AG08395 (cell line): ENCODE measurements at places on chromosomes 2 and 18.
A peak's percentile ranks its signal among the peaks of the same experiment; 100 is the strongest.

DNA sequence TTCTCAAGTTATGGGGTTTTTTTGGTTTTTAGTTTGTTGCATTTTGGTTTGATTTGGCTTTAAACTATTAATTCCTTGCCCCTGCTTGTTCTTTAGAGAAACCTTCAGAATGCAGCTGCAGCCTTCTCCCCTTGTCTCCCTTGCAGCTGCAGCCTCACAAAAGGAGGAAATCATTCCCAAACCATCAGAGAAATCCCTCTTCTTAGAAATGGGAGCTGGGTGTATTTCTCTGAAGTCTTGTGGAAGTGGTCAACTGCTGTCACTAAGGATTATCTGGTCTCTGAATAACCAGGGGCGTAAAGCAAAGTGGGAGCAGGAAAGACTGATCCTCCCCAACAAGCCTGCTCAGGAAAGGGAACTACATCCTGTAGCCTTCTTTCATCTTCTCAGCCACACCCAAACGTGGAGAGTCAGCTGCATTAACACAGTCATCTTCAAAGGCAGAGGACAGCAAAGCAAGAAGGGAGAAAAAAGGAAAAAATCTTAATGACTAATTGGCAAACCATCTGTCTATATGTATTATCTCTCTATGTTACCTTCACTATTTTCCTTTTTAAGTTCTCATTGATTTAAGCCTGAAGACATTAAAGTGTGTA, 1834.1 kb upstream of the PIK3C3 start:
- no peak for DNase-seq

DNA sequence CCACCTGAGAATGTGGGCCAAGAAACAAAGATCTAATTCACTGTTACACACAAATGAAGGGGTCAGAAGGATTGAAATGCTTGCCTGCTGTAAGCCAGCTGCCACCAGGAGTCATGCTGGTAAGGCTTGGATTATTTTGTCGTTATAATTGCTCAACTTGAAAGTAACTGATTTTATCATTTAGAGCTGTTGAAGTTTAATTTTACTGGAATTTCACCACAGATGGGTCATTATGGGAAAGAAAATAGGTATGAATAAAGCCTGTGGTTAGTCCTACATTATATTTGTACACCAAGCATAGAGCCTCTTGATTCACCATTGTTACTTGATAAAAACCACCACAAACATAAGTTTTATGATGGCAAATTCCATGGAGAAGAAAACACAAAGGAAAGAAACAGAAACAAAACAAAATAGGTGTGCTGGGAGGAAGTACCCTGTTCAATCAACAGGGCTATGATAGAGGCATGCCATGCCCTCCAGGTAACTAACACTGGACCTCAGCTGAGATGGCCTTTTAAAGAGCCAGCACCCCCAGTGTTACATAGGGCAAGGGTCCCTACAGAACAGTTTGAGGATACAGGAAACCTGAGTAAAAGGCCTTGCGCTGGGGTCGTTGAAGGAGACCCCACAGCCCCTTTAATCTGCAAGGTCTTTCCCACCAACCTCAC, 3.0 kb downstream of the CLEC4F start:
- no peak for DNase-seq

DNA sequence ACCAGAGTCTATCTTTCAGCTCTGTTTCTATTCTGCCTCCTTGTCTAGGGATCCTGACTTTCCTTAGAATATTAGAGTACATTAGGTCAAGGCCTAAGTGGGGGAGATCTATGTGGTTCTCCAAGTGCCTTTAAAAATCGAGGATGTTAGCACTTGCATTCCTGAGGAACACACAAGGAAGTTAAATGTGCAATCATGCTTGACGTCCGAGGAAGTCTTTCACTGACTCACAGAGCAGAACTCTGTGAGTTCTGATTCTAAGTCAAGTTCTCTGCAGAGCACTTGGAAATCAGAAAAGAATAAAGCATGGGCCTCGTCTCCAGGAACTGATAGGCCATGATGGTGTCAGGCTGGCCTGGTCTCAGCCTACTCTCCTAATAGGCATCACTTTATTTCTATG, 17.2 kb downstream of the FHOD3 start:
- DNase-seq = peak; percentile 60

DNA sequence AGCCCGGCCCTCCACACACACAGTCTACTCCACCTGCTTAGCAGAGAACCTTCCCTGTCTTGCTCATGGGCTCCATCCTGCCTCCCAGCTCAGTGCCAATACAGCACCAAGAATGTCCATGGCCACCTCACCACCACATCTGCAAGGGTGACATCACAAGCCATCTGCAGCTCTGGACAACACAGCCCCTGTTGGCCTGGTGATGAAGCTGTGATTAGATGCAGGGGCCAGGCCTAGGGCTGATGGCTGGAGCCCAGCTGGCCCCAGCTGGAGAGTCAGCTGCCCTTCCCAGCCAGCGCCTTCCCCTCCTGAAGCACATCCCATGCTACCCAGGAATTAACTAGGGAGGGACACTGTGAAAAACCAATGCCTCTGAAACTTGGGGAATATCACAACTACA, 91.1 kb downstream of the TTC32 start:
- DNase-seq = no peak

DNA sequence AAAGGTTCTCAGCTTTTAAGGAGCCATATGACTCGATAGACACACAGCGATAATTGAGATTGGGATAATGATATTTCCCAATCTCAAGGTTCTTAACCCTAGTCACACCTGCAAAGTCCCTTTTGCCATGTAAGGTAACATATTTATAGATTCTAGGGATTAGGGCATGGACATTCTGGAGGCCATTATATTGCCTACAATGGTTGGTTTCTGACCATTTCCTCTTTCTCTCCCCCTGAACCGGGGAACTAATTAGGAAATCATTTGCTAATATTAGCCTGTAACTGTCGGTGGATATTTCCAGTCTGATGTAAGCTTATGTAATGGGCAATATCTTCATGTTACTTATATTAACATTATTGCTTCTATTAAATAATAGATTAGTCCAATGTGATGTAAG, 40.8 kb upstream of the ARHGAP15 start:
- DNase-seq = no peak

- no peak for DNase-seq
These were observed 20.2 kb downstream of the DRC1 start for GRCh38 chr2:26421961-26422360.

GRCh38 chr2:200603972-200604371, 18.2 kb downstream of the AOX1 start:
- peak; percentile 52 for DNase-seq

- no peak for DNase-seq
These were observed 756.7 kb downstream of the SOCS6 start for GRCh38 chr18:71045331-71046065.

DNA sequence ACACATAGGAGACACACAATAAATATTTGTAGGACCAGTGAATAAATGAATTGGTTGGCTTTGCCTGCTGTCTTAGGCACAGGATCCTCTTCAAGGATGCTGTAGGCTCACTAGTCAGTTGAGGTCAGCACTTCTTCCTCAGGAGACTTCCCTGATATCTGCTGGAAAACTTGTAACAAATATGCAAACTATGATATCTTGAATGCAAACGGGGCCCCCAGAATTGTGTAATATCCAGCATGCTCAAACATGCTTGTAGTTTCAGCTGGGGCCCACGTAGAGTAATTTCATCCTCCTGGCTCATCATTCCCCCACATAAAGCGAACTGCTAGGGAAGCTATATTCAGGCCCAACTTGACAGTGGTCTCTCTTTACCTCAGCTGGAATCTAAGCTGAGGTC, 43.6 kb downstream of the POLE4 start:
- no peak for DNase-seq

DNA sequence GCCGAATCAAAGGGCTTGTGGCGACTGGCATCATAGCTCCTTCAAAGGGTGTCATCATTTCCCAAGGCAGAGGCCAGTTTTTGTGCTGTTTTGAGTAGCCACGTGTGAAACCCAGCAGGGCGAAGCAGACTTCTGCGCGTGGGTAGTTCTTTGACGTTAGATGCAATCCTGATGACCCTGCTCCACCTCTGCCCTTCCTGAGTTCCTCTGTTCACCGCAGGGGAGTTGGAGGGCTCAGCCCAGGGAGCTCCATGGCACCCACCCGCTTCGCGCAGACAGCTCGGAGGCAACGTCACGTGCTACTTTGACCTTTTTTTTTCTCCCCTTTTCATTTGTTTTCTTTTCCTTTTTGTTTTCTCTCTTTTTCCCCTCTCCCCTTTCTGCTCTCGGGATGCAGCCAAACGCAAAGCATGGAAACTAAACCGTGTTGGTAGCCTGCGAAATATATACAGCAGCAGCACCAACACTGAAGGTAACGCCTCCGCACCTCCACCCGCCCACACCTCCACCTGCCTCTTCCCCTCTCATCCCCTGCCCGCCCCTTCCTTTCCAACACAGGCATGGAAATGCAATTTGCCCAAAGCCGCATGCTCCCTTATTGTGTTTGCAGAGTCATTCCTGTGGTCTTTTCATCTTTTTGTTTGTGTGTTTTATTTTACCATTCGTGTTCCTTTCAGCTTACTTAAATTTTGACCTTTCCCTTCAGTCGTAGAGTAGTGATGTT, 153.6 kb downstream of the GBX2 start:
- no peak for DNase-seq

DNA sequence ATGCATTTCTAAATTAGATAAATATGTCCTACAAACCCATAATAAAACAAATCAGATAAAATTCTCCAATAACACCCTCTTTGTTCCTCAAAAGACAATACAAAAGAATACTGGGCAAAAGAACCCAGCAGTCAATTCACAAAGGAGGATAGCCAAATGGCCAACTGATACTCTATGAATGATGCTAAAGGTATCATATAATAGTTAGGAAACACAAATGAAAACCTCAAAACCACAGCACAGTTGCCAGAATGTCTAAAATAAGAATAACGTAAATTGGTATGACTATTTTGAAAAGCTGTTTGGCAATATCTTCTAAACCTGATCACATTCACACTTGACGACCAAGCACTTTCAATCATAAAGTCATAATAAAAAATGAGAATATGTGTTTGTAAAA, 315.4 kb downstream of the CDH7 start:
- no peak for DNase-seq

- peak; percentile 84 for DNase-seq
These were observed 539.6 kb downstream of the PID1 start for GRCh38 chr2:228731517-228731916.

- DNase-seq = no peak
These were observed 142.0 kb upstream of the SPOPL start for GRCh38 chr2:138359532-138359931.

DNA sequence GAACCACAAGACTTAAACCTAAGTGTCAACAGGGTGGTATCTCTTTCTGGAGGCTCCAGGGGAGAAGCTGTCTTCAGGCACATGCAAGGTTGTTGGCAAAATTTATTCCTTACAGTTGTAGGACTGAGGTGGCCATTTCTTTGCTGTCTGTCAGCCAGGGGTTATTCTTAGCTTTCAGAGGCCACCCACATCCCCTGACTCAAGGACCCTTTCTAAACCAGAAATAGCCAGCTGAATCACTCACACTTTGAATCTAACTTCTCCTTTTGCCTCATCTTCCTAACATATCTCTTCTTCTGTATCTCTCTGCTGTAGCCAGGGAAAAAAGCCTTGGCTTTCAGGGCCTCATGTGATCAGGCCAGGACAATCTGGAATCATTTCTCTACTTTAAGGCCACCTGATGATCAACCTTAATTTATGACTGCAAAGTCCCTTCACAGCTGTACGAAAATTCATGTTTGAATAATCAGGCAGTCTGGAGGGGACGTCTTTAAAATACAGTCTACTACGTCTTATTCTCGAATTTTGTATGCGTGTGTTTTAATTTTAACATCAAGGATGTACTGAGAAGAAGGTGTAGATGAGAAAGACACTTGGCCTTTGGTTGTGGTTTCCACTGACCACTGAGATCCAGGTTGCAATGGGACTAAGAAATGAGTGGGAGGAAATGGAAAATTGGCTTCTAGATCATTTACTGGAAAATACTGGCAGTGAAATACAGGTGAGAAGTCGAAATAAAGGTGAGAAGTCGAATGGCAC, 90.4 kb downstream of the DOCK10 start:
- DNase-seq = no peak

DNA sequence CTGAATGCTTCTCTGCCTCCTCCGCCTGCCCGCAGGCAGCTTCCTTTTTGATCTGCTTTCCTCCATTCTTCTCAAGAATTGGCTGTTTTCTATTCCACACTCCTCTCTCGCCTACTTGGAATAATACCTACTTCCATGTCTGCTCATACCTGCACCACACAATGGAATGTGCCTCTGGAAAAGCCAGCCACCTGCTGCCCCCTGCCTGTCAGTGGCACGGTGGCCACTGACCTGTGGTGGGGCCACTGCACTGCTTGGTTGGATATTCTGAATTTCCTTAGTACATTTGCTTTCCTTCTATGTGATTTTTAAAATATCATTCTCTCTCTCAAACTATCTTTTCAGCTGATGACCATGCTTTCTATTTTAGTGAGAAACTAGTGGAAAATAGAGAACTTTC, 406.9 kb downstream of the DCDC2C start:
- DNase-seq = no peak

DNA sequence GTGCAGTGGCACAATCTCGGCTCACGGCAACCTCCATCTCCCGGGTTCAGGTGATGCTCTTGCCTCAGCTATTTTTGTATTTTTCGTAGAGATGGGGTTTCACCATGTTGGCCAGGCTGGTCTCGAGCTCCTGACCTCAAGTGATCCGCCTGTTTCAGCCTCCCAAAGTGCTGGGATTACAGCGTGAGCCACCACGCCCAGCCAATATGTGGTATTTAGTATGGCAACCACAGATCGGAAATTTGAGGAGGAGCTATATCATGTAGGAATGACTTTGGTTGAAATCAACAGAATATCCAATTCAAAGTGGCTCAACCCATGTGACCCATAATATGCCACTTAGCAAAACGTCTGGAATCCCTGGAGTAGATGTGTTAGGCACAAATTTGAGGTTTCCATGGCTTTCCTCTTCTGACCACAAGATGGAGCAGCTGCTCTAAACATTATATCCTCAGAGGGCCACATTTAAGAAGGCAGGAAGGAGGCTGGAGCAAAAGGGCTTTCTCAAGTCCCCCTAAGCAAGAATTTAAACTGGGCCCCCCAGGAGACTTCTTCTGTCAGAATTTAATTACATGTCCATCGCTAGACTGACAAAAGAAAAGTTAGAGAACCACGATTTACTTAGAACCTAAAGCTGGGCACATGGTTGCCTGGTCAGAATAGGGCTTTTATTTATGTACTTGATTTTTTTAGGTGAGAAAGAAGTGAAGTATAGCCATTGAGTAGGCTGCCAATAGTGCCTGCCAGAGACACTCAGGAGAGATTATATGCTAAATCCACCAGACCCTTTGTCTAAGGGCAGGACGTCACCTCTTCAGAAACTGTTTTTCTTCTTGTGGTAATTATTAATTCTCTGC, 49.6 kb upstream of the ITSN2 start:
- peak; percentile 75 for DNase-seq

GRCh38 chr2:207133820-207134519, 31.8 kb downstream of the KLF7 start:
- DNase-seq = peak; percentile 52

- DNase-seq = no peak
These were observed 335.1 kb downstream of the CYRIA start for GRCh38 chr2:16330571-16330970.

- DNase-seq = peak; percentile 50
These were observed 214.6 kb downstream of the SETBP1 start for GRCh38 chr18:44895176-44895798.

GRCh38 chr18:31562726-31563125, 29.0 kb upstream of the TTR start:
- DNase-seq = no peak

- DNase-seq = no peak
These were observed 48.7 kb downstream of the FMNL2 start for GRCh38 chr2:152383702-152384101.

- no peak for DNase-seq
These were observed 220.0 kb downstream of the LOXHD1 start for GRCh38 chr18:46437061-46437460.

GRCh38 chr2:201949181-201949926, 84.3 kb upstream of the FZD7 start:
- DNase-seq = no peak
